ENCODE measurements at places on chromosomes 5 and 9.

GRCh38 chr5:51203598-51203997, 179.7 kb upstream of the ISL1 start:
- DNase-seq, result no peak

DNA sequence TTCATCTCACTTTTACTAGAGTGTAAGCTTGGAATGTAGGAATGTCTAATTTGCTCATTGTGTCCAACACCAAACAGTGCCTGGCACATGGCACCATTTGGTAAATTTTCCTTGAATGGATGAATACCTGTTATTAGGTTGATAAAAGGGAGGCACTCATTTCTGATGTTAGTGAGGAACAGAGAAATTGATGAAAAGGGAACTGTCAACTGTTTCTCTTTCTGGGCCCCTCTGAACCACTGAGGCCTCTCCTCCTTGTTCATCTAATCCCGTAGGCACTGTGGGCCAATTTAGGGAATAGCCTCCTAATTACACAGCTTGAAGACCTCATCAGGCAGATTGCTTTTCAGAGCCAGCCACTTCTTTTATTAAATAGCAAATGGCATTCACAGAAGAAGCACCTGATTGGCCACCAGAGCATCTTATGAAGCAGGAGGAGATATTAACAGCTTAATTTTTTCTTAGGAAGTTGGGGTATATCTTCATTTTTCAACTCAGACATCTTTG, 22.6 kb downstream of the MRRF start:
- DNase-seq, result no peak

- DNase-seq, result no peak
Measured at GRCh38 chr9:117276444-117276843, 138.4 kb downstream of the ASTN2 start.

- peak; percentile 38 for DNase-seq
Measured at GRCh38 chr5:122121479-122122465, 7.6 kb upstream of the ZNF474 start.

GRCh38 chr5:77908787-77909186, 132.6 kb upstream of the TBCA start:
- no peak for DNase-seq

GRCh38 chr9:137158625-137159024, 11.2 kb downstream of the LRRC26 start:
- no peak for DNase-seq

DNA sequence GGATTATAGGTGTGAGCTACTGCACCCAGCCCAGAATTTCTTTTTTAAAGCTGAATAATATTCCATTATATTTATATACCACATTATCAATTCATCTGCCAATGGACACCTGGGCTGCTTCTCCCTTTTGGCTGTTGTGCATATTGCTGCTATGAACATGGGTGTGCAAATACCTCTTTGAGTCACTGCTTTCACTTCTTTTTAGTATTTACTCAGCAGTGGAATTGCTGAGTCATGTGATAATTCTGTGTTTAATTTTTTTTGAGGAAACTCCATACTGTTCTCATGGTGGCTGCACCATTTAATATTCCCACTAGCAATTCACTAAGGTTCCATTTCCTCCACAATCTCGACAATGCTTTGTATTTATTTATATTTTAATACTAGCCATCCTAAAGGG, 36.1 kb upstream of the KIF4B start:
- no peak for DNase-seq

DNA sequence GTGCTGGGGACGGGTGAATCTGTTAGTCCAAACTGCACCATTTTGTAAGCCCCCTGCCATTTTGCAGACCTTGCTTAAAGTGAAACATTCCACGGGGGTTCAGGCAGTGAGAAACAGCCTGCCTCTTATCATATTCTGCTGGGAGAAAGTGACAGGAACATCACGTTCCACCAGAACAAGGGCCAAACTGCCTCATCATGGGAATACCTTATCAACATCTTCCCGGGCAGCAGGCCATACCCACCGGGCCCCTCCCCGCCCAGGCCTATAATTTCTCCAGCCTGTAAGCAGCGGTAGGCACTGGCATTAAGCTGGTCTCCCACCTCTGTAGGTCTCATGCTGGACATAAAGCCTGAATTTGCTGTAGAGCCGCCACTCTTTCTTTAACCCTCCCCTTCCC, 1.5 kb upstream of the CFAP77 start:
- DNase-seq, result no peak

GRCh38 chr5:138884554-138884953, 9.4 kb upstream of the LRRTM2 start:
- no peak for DNase-seq

DNA sequence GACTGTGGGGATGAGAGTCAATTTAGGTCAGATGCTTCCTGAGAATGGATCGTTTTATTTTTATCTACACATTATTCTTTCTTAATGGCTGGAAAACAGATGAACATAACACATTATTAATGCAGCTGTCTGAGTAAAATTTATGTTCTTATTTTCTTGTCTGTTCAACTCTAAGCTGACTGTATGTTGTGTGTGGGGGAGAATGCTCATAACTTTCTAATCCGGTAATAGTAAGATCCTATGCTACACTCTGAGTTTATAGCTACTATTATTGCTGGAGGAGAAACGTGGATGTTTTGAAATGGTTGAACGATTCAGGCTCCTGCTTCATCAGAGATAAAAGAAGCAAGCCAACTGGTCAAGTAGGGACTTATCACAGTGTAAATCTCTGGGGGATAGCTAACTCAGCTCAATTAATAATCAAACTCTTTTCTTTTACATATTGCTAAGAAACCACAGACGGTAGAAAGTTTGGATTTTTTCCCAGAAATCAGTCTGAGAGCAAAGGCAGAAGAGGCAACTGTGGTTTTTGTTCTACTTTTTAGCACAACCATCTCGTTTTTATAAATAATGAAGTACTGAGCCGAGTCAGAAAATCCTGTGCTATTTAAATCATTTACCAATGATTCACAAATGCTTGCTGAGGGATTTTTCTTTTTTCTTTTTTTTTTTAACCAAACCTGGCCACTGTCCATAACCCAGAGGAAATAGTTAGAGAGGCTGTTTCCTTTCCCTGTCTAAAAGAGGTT, 265.0 kb upstream of the FAM174A start:
- DNase-seq, result no peak

DNA sequence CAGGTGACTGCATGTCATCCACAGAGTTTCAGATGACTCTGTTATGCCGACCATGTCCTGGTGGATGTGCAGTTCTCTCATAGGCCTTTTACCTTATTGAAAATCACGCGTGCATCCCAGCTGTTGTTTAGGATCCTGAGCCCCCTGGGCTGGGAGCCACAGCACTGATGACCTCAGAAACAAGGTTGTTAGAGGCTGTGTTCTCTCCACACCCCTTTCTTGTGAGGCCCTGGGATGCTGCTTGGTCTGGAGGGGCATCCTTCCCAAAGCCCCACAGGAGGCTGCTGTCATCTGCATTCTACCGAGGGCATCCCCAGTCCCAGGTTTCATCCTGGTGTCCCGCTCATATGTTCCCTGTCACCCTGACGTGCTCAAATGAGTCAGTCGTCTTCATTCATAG, 76.5 kb upstream of the IRX4 start:
- no peak for DNase-seq

- no peak for DNase-seq
Measured at GRCh38 chr5:170757182-170757601, 26.3 kb upstream of the GABRP start.

DNA sequence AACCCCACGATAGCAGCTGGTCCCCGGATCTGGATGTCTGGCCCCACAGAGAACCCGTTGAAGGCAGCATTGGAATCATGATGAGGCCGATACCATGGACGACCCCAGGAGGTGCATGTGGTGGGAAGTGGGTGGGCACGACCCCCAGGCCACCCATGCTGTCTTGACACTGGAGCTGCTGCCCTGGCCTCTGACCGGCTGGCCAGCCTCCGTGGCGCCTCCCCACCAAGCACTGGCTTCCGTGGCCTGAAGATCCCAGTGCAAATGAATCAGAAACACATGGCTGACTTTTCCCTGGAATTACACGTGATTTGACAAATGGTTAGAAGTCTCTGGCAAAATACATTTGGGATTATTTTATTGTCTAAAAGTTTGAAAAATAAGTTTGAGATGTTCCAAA, 259.0 kb upstream of the IRX1 start:
- DNase-seq, result no peak

GRCh38 chr9:114908104-114908622, 22.2 kb downstream of the TNFSF8 start:
- no peak for DNase-seq

GRCh38 chr5:67416133-67416937, 219.7 kb upstream of the CD180 start:
- no peak for DNase-seq

DNA sequence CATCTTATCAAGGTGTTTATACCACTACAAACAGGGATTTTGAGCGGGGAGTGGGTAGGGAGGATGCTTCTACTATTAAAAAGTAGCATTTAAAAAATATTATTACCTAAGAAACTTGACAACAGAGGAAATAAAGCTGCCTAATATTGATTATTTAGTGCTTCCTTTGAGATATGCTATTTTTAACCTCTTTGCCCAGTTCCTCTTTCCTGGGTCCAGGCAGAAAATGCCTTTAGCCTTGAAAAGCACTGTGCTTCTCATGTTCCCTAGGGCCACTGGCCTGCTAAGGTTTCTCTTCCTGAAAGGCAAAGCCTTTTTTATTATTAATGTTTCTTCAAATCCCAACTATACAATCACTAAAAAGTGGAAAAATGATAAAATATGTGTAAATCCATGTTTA, 217.2 kb upstream of the HAPLN1 start:
- DNase-seq, result no peak

GRCh38 chr5:142193114-142193428, 84.5 kb downstream of the NDFIP1 start:
- no peak for DNase-seq

GRCh38 chr5:2006971-2007291, 124.2 kb upstream of the IRX4 start:
- DNase-seq, result no peak

- no peak for DNase-seq
Measured at GRCh38 chr5:42587096-42587723, 164.0 kb downstream of the GHR start.

DNA sequence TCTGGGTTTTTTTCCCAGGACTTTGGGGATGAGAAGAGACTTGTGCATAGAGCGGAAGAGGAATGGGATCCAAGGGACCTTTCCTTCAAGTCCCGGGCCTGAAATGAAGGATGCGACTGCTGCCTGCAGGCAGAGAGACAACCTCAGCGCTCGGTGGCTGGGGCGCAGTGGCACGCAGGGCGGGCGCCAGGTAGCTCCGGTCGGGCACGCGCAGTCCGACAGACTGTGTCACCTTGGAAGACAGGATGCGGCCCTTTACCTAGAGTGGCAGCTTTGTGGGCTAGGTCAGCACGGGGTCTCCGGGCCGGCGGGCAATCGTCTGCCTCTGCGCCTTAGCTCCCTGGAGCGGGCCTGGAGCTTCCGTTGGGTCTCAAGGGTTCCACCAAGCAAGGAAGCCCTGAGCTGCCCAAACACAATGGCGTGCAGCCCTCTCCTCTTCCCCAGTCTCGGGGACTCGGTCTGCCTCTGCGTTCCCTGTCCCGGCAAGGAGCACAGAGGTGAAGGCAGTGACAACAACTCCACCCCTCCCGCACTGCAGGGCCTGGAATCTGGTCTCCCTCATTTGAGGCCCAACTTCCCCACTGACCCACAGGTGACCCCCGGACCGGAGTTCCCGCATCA, 6.0 kb downstream of the BARX1 start:
- no peak for DNase-seq

GRCh38 chr5:152058267-152058666, 133.6 kb upstream of the GLRA1 start:
- DNase-seq, result no peak

GRCh38 chr5:8458038-8458383, 589.1 kb downstream of the MTRR start:
- DNase-seq, result peak; percentile 4

- peak; percentile 32 for DNase-seq
Measured at GRCh38 chr5:154191467-154192261, 1.1 kb downstream of the GALNT10 start.

DNA sequence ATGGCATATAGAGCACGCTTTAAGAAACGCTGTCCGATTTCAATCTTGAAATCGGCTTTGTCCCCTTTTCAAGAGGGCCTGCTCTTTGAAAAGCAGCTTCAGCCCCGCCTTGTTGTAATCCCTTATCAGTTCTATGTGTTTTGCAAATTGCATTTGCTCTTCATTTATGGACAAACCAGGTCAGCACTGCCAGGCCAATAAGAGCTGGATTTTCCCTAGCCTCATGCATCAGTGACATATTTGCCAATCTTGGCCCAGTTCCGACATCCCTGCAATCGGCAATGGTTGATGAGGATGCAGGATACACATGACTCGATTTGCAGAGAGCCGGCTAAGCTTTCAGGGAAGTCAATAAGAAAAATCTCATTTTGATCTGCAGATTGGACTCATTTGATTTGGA, 529.1 kb upstream of the CLINT1 start:
- no peak for DNase-seq

DNA sequence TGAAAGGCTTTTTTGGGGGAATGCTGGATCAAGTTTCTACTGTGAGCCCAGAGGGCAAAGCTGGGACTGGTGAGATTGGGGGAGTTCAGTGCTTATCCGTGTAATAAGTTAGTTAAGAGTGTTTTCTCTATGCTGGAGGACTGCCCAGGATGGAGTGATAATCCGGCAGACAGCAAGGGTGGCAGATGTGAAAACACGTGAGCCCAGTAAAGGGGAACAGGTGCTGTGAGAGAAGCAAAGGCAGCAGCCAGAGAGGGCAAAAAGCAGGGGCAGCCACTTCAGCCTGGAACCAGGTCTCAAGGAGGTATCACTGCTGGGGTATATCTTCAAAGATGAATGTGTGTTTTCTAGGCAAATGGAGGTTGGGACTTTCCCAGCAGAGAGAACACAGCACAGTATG, 53.9 kb downstream of the GALNT10 start:
- no peak for DNase-seq

DNA sequence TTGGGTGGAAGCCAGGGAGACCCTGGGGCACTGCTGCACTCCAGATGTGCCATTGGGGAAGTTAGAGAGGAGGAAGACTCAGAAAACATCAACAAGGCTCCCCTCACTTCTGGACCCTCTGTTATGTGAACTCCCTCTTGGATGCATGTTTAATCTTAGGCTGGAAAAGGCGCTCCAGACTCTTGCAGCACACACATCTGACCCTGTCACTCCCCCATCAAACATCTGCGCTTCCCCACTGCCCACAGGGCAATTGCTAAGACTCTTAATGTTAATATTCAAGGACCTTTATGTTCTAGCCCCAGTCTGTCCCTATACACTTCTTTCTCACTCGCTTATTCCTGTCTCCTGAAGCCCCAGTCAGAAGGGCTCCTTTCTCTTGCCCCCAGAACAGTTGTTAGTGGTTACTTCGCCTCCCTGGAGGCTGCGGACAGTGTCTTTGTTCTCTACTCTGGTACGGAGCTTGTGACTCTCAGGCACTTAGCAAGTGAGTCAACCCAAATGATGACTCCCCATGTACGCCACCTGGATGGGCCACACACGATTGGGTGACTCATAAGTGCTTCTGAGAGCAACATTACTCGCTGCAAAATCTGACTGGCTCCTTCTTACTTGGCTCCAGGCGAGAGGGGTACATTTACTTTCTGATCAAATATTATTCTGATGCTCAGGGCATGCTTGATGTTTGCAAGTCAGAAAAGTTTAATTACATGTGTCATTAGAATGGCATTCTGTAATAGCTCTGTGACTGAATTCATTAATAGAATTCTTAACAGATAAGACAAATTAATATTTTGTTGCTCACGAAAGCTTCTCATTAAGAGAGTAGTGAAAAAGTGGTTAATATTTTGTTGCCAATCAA, 193.6 kb downstream of the HSPA4 start:
- DNase-seq, result peak; percentile 75

- no peak for DNase-seq
Measured at GRCh38 chr5:132566657-132567056, 9.9 kb downstream of the RAD50 start.

- DNase-seq, result no peak
Measured at GRCh38 chr5:95439801-95440493, 48.8 kb downstream of the FAM81B start.

Data from activated CD4-positive, alpha-beta T cell treated with anti-CD3 and anti-CD28 coated beads for 48 hours (primary cell).